ENCODE measurements at places on chromosomes 11 and 22.

GRCh38 chr11:131686836-131687235 lies 316.4 kb downstream of the NTM start:
- DNase-seq = no peak

DNA sequence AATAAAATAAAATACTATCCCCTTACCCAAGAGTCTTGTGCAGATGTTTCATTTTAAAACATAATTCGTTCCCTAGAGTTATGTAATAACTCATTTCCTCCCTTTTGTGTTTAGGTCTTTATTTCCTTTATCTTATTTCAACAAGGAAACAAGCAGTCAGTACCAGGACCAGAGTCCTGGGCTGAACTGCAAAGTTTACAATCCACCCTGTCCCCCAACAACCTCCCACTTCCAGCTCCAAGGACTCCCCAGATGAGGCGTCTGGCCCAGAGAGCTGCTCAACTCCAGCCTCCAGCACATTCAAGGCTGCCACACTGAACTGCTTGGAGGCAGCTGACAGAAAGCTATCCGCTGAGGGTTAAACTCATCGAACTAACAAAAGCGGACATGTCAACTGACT lies 4.5 kb downstream of the POLDIP3 start:
- DNase-seq = no peak

DNA sequence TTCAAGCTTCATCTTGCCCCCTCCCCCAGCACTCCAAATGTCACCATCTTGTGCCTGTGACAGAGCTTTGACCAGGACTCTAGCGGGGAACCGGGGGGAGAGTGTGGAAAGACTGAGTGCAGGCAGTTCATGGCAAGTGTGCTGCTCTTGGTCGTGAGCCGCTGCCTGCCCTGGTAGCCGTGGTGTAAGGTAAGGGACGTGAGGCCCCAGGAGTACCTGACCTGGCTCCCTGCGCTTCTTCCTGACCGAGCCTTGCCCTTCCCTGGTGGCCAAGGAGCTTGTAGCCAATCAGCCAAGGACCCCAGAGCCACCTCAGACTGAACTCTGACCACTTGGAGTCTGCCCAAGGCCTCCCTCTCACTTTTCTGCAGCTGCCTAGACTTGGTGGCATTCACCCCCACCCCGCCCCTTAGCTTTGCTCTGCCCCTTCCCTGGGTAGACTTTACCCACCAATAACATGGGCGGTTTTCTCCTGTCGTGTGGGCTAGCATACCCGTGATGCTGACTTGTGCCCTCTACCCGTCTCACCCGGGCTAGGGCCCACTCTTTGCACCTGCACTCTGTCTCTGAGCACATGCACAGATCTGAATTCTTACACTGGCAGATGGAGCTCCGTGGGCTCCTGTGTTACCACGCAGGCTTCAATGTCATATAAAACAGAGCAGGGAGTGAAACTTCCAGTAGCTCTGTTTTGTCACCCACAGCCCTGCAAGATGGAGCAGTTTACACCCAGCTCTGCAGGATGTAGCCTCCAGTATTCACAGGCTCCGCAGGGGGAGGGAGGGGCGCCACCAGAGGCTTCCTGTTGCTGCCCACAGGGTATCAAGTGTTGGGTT lies 1.5 kb downstream of the DGKZ start:
- no peak for DNase-seq

- no peak for DNase-seq
Measured at GRCh38 chr11:44112091-44112821, 16.8 kb downstream of the EXT2 start.

DNA sequence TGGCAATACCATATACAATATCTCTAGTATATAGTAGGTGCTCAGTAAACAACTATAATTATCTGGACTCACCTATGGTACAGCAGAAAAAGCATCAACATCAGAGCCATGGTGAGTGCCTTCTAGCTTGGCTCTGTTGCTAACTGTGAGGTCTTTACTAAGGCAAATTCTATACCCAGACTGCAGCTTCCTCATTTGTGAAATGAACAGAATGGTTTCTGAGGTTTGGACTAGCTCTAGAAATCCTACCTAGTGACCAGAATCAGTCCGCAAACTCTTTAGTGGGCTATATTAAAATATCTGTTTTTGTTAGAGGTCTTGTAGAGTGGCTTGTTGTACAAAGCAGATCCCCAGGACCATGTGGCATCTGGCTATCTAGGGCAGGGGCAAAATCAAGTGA lies 3.7 kb downstream of the MS4A1 start:
- DNase-seq = no peak

DNA sequence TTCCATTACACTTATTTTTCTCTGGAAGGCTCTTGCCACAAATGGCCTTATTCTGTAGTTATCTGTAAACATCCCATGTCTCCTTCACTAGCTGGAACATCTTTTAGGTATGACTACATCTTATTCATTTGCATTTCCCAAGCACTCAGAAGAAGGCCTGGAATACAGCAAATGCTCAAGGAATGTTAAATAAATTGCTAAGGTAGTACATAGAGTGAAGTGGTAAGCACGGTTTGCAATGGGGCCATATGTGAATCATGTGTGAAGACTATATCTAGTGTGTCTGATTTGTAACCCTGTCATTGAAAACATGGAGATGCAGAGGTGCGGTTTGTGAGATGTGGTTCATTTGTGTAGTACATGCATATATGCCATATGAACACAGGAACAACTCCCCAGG lies 33.5 kb downstream of the GDPD4 start:
- DNase-seq = no peak

Measured in stimulated activated CD8-positive, alpha-beta memory T cell treated with anti-CD3 and anti-CD28 coated beads, Interleukin-4, amount 100 ng/mL, for 1 hour (primary cell).